HTR-8/SVneo (cell line): ENCODE measurements at places on chromosomes 11 and 22.

GRCh38 chr11:74739546-74740270, 8.5 kb upstream of the CHRDL2 start:
- DNase-seq: peak; percentile 85

DNA sequence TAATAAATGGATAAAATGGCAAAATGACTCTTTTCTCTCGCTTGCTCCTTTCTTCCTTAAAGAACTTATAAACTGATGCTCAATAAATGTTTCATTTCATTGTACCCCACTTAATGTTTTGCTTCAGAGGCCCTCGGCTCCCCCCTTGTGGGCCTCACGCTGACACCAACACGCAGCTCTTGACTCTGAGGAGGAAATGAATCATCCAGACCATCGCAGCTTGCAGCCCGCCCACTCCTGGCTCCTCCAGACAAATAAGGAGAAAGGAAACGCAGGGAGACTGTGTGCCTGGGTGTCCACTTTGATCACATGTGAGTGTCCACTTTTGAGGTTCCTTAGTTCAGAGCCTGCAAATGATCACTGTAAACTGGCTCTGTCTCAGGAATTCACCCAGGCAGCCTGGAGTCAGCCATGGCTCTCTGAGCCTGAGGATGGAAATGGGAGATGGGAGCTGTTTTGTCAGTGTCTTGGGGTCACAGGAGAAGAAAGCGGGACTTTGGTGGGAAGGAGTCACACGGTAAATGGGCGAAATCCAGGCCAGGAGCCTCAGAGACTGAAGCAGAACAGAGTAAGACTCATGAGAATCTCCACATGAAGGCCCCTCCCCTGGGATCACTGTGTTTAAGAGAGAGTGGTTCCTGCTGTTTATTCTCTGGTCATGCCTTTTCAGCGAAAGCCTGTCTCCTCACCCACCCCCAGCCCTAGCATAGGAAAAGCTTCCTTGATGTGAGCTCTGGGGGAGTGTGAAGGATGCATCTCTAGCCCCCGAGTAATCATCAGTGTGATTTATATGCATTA, 96.5 kb downstream of the CWC15 start:
- DNase-seq: peak; percentile 90

- DNase-seq: no peak
Observed at GRCh38 chr11:71284525-71285092, 32.2 kb upstream of the SHANK2 start.

- peak; percentile 1 for DNase-seq
Observed at GRCh38 chr11:91136631-91137030, 913.8 kb upstream of the CHORDC1 start.
